Esophagus squamous epithelium (tissue), 5 donors: ENCODE measurements at places on chromosomes 5 and 9.

- no peak for DNase-seq
Measured at GRCh38 chr9:21672761-21673160, 129.7 kb upstream of the MTAP start.

DNA sequence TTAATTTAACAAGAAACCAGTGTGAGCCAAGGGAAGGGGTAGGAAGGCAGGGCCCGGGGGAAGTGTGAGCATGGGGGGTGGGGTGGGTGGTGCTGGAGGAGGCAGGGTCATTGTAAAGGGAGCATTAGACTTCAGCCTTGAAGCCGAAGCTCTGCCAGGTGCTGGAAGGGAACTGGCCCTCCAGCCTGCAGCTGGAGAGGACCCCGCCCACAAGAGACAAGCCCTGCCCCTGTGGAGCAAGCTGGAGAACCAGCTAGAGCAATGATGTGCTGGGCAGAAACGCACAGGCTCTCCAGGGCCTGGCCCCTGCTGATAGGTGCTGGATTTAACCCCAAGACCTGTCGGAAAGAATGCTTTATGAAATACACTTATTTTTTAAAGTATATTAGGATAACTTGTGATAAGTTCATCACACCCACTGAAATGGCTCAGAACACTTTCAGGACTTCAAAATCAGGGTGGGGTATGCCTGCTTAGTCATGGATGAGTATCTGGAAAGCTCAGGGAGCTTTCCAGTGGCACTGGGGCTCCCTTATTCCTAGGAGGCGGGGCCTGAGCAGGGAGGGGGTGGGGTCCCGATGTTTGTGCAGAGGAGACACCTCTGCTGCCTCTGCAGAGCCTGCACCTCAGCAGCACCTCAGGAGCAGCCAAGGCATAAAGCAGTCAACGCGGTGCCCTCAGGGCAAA lies 27.1 kb downstream of the UBE2QL1 start:
- DNase-seq = no peak

DNA sequence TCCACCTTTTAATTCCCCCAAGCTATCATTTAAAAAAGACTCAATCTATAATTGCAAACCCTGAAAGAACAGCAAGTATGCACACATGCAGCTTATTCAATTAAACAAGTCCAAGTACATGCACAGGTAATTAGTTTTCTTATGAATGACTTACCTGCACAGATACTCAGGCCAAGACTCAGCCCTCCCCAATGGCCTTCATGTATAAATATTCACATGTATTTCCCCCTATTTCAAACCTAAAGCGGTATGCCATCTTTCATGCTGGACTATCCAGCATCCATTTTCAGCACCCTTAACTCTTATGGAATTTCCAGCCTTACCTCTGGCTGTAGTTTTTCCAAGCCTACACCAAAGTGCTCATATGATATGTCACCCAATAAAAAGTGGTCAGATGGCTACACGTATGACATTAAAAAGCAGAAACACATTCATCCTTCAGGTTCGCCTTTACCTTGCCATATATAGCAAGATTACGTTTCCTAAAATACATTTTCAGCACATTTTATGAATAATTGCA lies 205.5 kb downstream of the MEF2C start:
- no peak for DNase-seq

GRCh38 chr5:72441862-72442540 lies 65.2 kb downstream of the ZNF366 start:
- DNase-seq = no peak

GRCh38 chr9:92289708-92290390 lies 3.6 kb downstream of the IARS1 start:
- DNase-seq = no peak

- no peak for DNase-seq
Measured at GRCh38 chr5:92581690-92582089, 999.3 kb downstream of the NR2F1-AS1 start.

DNA sequence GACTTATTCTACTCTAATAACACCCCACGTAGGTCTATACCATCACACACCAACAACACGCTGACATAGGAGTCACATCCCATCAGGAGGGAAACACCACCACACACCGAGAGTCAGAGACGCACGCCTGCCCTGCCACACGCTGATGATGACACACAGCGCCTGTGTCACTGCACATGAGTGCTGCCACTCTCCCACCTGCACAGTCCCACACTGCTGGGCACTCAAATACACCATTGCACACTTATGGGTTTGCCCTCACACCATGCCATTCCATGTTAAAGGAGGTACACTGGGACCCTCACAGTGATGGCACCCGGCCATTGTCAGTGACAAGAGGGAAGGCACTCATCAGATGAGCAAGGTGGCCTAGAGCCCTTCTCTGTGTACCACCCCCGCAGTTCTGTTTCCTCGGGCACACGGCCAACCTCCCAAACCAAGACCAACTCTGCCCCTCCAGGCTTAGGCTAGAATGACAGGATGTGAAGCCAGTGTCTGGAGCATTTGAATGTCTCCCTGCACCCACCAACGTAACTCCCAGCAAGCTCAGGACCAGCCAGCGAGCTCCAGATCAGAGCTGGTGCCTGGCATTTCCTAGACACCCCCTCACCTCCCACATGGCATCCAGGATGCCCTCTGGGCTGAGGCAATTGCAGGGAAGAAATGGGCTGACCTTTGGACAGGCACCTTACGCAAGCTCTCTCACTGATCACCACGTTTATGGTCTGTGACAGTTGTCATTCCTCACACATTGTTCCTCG lies 3.6 kb upstream of the CPLX2 start:
- no peak for DNase-seq

DNA sequence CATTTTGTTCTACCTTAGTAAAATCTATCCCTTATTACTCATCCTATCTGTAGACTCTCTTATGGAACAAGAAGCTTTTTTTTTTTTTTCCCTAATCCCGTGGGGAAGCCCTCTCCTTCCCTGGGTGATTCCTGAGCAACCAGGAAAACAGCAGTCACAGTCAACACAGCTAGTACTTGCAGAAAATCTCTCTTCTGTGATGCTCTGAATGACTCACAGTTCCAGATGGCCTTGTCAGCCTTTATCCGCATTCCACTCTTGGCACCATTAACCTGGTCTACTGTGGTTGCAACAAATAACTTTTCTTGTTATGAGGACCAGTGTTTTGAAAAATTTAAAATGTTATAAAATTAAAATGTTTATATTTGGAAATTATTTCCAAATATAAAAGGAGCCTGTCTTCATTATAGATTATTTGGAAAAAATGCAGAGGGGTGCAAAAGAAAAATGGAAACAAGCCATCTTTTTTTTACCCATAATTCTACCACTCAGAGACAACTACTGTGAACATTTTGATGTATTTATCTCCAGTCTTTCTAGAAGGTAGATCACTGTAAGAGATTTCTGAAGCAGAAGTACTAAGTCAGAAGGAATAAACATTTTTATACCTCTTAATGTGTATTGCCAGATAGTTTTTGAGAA lies 486.7 kb downstream of the RAB3C start:
- no peak for DNase-seq
